ENCODE measurements at places on chromosomes 4 and X. TPM values are rescaled to one million over a fixed set of nuclear protein-coding genes. Genes with fewer than 3 reads are reported as not detected.

PRICKLE3 gene
- total RNA-seq = 3.3 TPM

SSX4B gene
- not detected for total RNA-seq

TIGD4 gene
- total RNA-seq = under 0.01 TPM

GNRHR gene
- not detected for total RNA-seq

TREX2 gene
- total RNA-seq = 1.2 TPM

MAGEA2B gene
- 0.10 TPM for total RNA-seq

RAB41 gene
- not detected for total RNA-seq

RBMXL3 gene
- not detected for total RNA-seq

KDR gene
- total RNA-seq = not detected

ACE2 gene
- not detected for total RNA-seq

P2RY4 gene
- total RNA-seq = not detected

MAML3 gene
- total RNA-seq = 4.4 TPM

RAB40AL gene
- total RNA-seq = 0.10 TPM

GPR173 gene
- total RNA-seq = under 0.01 TPM

RIBC1 gene
- total RNA-seq = 1.0 TPM

TCEAL3 gene
- total RNA-seq = 2.4 TPM

CENPI gene
- total RNA-seq = 2.1 TPM

ART3 gene
- total RNA-seq = not detected

ETDA gene
- total RNA-seq = not detected

POLR2B gene
- total RNA-seq = 70.5 TPM

TSPAN6 gene
- 0.94 TPM for total RNA-seq

ETDC gene
- total RNA-seq = not detected

PPA2 gene
- total RNA-seq = 85.3 TPM

CD40LG gene
- 18.4 TPM for total RNA-seq

AKAP17A gene
- 73.0 TPM for total RNA-seq

F11 gene
- total RNA-seq = not detected

F8 gene
- total RNA-seq = 3.6 TPM

LIMCH1 gene
- 0.10 TPM for total RNA-seq

SPINK2 gene
- total RNA-seq = 2.1 TPM

CCKAR gene
- not detected for total RNA-seq

CYLC1 gene
- not detected for total RNA-seq

SHROOM4 gene
- 0.31 TPM for total RNA-seq

CENPVL1 gene
- not detected for total RNA-seq

HSFX3 gene
- not detected for total RNA-seq

MAGEB1 gene
- not detected for total RNA-seq

CT83 gene
- total RNA-seq = not detected

UGT2B7 gene
- total RNA-seq = not detected

RHOH gene
- total RNA-seq = 164 TPM

TLR10 gene
- total RNA-seq = 2.5 TPM

MGST2 gene
- total RNA-seq = 9.2 TPM

OTOP1 gene
- not detected for total RNA-seq

ARHGAP4 gene
- total RNA-seq = 199 TPM

SOWAHB gene
- not detected for total RNA-seq

BMPR1B gene
- under 0.01 TPM for total RNA-seq

EREG gene
- 240 TPM for total RNA-seq

GC gene
- total RNA-seq = not detected
